ENCODE measurements at places on chromosomes 4 and X.

GRCh38 chr4:24172406-24172805 is 282.6 kb upstream of the PPARGC1A start:
- no peak for DNase-seq

DNA sequence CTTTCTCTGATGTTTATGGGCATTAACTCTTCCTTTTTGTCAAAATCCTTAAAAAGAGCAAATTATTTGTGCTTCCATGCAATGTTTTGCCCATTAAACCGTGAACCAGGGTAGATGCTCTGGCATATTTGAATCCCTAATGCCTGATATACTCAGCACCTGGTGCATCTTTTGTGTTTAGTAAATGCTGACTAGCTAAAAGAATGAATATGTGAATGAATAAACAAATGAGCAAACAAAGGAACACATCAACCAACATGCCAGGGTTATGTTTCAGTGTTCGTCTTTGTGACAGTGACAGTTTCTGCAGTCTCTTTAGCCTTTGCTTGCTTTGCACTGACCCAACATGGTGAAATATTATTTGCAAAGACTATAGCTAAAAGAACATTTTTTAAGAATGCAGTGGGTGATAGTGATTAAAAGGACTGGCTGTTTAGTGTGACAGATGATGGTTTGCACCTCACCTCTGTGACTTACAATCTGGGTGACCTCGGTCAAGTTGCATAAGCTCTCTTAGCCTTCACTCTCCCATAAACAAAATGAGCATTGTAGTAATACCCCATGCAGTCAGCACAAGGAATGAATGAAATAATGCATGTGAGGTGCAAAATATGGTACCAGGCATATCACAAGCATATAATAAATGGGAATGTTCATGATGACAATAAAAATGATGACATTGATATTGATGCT is 29.5 kb downstream of the SMPX start:
- no peak for DNase-seq

- no peak for DNase-seq
These were observed 6.1 kb upstream of the ABRAXAS1 start for GRCh38 chr4:83490876-83491450.

DNA sequence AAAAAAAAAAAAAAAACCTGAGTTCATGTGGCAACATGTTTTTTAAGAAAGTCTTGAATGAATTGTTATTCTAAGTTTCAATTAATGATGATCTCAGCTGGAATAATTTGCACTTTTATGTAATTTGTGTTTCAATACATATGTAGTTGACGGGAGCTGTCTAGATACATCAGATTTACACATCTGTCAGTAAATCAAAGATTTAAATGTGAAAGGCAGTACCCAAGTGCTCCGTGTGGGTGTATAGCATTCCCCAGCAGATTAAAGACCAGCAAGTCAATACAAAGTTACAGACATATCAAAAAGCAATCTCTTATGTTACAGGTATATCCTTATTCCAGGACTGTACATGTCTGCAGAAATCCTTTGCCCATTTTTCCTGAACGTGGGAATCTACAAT is 35.2 kb downstream of the SYNPO2 start:
- DNase-seq: no peak

GRCh38 chr4:101593666-101594065 is 196.9 kb upstream of the BANK1 start:
- DNase-seq: no peak

Measured in glutamatergic neuron (in vitro differentiated cells).